ENCODE measurements at places on chromosomes 13 and 19. TPM values are rescaled to one million over a fixed set of nuclear protein-coding genes. Genes with fewer than 3 reads are reported as not detected.

The CGB3 gene
- not detected for total RNA-seq

GRCh38 chr19:58385891-58386575 lies 1.0 kb upstream of the RPS5 start:
- no peak for DNase-seq

GRCh38 chr13:50519866-50520265 lies 323.6 kb downstream of the DLEU7 start:
- DNase-seq: no peak

GRCh38 chr19:4518345-4519171 lies at the start of gene PLIN4:
Gene PLIN4, minus strand, starts transcription at chr19:4518486. Its CDS starts 214 bp downstream, at chr19:4518272.
- no peak for DNase-seq

DNA sequence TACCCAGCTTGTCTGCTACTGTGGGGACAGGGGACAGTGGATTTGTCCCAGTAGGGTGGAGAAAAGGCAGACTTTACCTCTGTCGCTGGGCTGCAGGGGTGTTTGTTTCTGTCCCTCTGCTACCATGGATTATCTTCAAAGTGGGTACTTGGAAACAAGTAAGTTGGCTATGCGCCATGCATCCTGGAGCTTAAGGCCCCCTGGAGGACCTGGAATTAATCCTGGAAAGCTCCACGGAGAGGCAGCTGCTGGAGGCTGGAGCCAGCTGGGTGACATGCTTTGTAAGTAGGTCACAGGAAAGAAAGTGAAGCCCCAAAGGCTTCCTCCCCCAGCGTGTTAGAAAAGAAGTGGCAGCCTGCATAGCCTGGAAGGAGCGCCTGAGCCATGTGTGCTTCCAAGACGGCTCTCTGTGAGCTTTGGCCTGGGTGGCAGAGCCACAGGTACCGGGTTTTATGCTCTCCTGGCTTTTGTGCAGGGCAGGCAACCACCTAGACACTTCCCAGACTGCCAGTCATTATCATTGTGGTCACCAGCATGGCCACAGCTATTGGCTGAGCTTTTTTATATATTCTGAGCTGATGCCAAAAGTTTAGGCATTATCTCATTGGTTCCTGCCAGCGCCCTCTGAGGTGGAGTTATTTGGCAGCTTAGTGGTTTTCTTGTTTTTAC lies 9.5 kb downstream of the B3GLCT start:
- no peak for DNase-seq

- DNase-seq: no peak
Measured at GRCh38 chr13:40809471-40809870, 20.1 kb downstream of the SLC25A15 start.

Data from neural crest cell (in vitro differentiated cells).